Suppressor macrophage treated with lipopolysaccharide for 4 hours (primary cell): ENCODE measurements at places on chromosomes 7 and 10.

- DNase-seq: no peak
Measured at GRCh38 chr7:54981913-54982312, 36.9 kb upstream of the EGFR start.

DNA sequence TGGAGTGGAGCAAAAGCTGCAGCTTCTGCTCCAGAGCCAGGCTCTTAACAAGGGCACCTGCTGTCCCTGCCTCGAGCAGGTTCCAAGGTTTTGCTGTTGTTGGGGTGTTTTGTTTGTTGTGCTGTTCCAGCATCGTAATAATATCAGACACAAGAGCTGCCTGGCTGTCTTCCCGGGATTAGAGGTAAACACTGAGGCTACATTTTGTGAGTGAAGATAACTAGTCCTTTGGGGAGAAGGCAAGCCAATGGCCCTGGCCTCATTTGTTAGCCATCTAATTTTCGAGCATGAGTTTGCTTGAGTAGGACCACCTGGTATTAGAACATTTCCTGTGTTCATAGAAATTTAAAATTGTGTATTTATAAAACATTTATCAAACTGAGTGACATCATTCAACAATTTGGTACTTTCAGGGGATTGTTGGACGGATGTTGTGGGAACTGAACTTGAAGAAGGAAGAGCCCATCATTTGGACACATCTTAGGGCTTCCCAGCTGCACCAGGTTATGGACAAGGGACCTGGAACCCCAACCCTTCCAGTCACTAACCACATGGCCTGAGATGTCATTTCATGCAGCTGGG, 555.0 kb downstream of the TNS3 start:
- DNase-seq: no peak

DNA sequence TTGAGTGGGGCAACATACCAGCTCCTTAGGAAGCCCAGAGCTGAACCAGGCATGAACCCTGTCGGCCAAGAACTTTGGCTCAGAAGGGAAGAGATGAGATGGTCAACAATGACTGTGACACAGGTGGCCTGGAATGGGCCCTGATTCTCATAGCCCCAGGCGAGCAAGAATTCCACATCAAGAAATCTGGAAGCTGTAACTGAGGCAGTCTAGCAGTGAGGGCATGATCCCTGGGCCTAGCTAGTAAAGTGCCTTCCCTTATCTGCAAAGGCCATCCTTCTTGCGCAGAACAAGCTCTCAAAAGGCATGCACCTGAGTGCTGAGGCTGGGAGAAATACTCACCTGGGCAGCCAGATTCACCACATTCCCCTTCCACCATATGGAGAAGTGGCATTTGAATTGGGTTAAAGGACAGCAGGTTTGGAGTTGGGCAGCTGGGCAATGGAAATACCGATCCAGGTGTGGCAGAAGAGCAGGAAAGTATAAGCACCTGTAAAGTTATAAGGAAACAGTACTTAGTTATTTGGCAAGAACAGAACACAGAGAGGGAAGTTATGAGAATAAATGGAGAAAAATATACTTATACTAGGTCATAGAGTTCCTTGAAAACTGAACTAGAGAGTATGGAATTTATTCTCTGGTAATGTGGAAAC, 78.6 kb upstream of the CAPZA2 start:
- DNase-seq: no peak

- no peak for DNase-seq
Measured at GRCh38 chr7:150409300-150410030, 30.3 kb downstream of the ZNF775 start.

DNA sequence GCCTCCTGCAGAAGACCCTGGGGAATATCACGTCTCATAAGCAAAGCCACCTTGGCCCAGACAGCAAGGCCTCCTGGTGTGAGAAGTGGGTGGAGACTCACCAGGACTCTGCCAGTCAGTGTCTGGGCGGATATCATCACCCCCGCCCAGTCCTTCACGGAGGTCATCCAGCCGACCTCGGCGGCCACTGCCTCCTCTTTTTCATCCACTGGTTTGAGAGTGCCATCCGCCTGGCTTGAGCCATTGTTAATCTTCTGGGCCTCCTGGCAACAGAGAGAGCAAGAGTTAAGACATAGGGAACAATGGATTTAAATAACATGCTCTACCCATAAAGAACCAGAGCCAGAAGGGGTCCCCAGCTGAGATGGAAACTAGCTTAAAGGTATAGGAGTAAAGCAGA, 233.8 kb downstream of the KCNMA1 start:
- DNase-seq: no peak
